ENCODE measurements at places on chromosomes 4 and X. TPM values are rescaled to one million over a fixed set of nuclear protein-coding genes. Genes with fewer than 3 reads are reported as not detected.

HNRNPDL gene
- total RNA-seq: 248 TPM

DNA sequence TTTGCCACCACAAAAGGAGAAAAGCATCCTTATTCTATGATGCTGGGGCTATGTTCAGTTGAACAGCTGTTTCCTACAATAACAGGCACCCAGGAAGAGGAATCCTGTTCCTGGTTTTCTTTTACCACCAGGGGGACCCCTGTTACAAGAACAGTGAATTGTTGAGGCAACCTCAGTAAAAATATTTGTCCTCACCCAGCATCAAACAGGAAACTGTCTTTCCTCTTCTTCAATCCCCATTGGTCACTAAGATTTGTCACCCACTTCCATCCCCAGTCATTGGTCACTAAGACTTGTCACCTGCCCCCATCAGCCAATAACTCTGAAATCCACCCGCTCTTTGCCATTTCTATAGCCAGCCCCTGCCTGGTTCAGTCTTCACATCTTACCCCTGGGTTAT is 143.5 kb upstream of the GALNT7 start:
- H3K4me3 ChIP-seq: no peak overlapping the region
- peaks cover 33% of the 10 kb centered on the region for H3K27me3 ChIP-seq
- H3K36me3 ChIP-seq: no peaks in the 10 kb centered on the region
- H3K4me1 ChIP-seq: peaks cover 5% of the 10 kb centered on the region
- no peak overlapping the region for H3K27ac ChIP-seq
- DNase-seq: no peak

SUPT20HL1 gene
- total RNA-seq: not detected

DNA sequence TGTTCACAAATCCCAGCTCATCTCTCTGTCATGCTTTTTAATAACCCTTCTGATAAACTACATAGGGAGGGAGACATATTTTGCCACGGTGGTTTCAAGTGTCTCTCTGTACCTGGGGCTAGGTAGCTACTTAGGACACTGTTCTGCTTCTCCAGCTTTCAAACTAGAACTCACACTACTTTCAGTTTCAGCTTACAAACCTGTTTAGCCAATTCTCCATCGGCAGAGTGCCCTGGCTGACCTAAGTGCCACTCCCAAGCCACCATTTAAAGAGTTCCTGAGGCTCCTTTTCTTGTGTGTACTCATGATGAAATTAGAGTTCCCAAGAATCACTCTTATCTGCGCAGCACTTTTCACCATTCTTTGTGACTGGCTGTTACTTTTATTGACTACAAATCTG is 899.2 kb downstream of the FAT4 start:
- no peaks in the 10 kb centered on the region for H3K4me1 ChIP-seq
- no peak overlapping the region for H3K27ac ChIP-seq
- H3K4me3 ChIP-seq: no peak overlapping the region
- H3K27me3 ChIP-seq: no peaks in the 10 kb centered on the region
- H3K36me3 ChIP-seq: no peaks in the 10 kb centered on the region

S100G gene
- not detected for total RNA-seq

GRCh38 chr4:86968547-86968946 is 33.7 kb downstream of the AFF1 start:
- no peak overlapping the region for H3K27ac ChIP-seq
- no peaks in the 10 kb centered on the region for H3K36me3 ChIP-seq
- H3K4me3 ChIP-seq: no peak overlapping the region
- DNase-seq: no peak

- DNase-seq: no peak
- no peak within 1 kb of the TSS for H3K4me3 ChIP-seq
- peaks cover 6% of the 10 kb centered on the region for H3K27me3 ChIP-seq
Measured at GRCh38 chr4:157075811-157076577, at the start of gene GLRB. GLRB (plus strand) TSS chr4:157076150; CDS start chr4:157078025, 1,875 bp downstream.

DNA sequence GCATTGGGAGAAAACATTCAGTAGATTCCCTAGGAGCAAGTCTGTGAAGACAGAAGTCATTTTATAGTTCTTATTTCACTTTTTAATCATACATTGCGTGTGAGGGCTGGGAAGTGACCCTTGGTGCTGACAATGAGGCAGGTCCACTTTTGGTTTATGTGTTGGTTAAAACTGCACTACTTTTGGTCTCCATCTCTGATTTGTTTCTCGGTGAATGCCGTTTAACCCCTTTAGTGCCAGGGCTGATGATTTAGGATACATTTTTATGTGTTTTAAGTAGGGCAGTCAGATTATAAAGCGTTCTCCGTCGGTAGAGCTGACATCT is 110.4 kb downstream of the AFF1 start:
- no peak overlapping the region for H3K27ac ChIP-seq
- DNase-seq: no peak
- no peaks in the 10 kb centered on the region for H3K36me3 ChIP-seq
- H3K27me3 ChIP-seq: no peaks in the 10 kb centered on the region
- peaks cover 18% of the 10 kb centered on the region for H3K4me1 ChIP-seq

CSAG2 gene
- total RNA-seq: not detected
